ENCODE measurements at places on chromosomes 4 and X.

- no peak for DNase-seq
- no peaks in the 10 kb centered on the region for H3K4me1 ChIP-seq
- no peaks in the 10 kb centered on the region for H3K27me3 ChIP-seq
- H3K27ac ChIP-seq, result no peak overlapping the region
These were observed 219.6 kb downstream of the SNCA start for GRCh38 chr4:89617317-89617716.

DNA sequence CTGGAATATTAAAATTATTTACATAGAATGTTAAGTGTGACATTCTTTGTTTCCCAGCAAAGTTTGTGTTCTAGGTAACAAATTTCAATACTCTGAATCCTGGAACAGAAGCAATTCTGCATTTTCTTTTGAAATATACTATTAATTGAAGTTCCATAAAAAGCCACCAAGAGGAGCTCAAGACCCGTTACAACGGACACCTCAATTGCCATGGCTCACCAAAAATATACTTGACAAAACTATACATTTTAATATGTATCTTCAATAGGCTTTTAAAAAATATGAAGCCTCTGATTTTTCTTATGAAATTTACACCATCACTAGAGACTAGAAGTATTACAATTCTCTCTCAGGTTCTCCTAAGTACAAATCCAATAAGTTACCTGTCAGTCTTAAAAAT is 111.4 kb downstream of the NYX start:
- peaks cover 6% of the 10 kb centered on the region for H3K4me1 ChIP-seq
- no peak for DNase-seq
- no peaks in the 10 kb centered on the region for H3K36me3 ChIP-seq

- H3K36me3 ChIP-seq, result no peaks in the 10 kb centered on the region
- no peaks in the 10 kb centered on the region for H3K4me1 ChIP-seq
- DNase-seq, result no peak
- no peak overlapping the region for H3K4me3 ChIP-seq
These were observed 358.7 kb upstream of the NR3C2 start for GRCh38 chr4:148800940-148801339.

DNA sequence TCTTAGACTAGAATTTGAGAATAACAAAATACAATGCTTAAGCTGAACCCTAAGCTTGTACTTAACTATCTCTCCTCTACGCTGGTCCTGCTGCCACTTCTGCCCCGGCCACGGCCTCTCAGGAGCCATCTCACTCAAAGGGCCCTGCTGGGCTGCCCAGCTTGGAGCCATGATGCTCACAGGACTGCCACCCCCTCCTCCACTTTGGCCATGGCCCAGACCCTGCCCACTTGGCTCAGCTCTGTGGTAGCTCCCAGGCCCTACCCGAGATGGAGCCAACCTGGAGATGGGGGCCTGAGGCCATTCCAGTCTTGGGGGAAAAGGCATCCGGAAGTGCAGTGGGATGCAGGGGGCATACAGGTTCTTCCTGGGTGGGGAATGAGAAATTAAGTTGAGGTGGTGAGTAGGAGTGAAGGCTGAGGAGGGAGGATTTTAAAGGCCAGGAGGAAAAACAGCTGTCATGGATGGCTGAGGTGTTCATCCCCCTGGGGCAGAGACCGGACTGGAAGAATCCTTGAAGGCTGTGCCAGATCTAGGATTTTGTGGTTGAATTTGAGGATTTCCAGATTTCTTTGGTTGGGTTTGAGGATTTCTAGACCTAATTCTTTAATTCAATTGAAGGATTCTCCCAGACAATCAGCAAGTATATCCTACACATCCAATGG is 824 bp downstream of the SASH3 start:
- peak overlapping the region; percentile 80 for H3K27ac ChIP-seq
- no peak for DNase-seq
- H3K27me3 ChIP-seq, result no peaks in the 10 kb centered on the region
- H3K4me3 ChIP-seq, result peak overlapping the region; percentile 63
- H3K36me3 ChIP-seq, result peaks cover under 1% of the 10 kb centered on the region

DNA sequence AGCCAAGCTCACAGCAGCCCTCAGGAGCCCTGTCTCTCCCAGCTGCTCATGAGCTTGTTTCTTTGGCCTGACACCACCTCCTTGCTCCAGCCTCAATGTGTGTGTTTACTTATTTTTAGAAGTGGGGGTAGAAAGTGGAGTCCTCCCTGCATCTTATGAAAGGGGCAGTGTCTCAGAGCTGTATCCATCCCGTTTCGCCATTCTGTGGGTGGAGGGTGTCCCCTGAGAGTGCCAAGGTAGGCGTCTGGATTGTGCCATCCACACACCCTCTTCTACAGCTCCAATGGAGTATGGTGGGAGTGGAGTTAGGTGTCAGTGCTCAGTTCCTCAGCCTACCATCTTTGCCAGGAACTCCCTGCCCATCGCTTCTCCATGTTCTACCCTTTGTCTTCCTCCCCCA is 8.3 kb downstream of the SPON2 start:
- H3K27me3 ChIP-seq, result no peaks in the 10 kb centered on the region
- no peak overlapping the region for H3K27ac ChIP-seq
- no peaks in the 10 kb centered on the region for H3K36me3 ChIP-seq
- H3K4me3 ChIP-seq, result no peak overlapping the region
- DNase-seq, result no peak

DNA sequence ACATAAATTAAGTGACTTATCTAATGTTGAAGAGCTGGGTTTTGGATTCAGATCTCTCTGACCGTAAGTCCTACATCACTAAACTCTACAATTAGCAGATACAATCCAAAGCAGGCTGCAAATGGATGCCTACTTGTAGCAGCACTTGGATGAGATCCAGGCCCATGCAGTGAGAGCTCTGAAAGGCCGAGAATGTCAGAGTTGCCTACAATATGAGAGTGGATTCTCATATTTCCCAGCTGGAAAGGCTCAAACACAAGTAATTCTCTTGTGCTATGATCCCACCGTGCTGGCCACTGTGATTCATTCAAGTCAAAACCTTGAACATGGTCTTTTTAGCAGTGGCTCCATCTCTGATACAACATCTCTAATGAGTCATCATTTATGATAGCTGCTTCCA is 125.4 kb upstream of the CHRDL1 start:
- no peak overlapping the region for H3K4me3 ChIP-seq
- no peak overlapping the region for H3K27ac ChIP-seq
- no peaks in the 10 kb centered on the region for H3K27me3 ChIP-seq

DNA sequence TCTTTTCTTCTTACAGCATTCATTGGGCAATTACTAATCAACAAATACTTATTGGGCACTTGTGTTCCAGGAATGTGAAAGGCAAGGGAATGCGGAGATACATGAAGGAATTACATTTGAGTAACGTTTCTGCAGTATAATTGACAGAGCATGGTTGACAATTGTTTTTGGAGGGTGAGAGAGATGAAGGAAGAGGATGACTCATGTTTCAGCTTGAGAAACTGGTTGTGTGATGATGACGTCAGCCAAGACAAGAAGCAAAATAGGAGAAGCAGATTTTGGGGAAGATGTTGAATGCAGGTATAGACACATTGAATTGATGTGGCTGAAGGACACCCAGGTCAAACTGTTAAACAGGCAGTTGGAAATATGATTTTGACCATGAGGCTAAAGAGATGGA is 8.0 kb upstream of the CPEB2 start:
- H3K27me3 ChIP-seq, result no peaks in the 10 kb centered on the region
- no peaks in the 10 kb centered on the region for H3K36me3 ChIP-seq
- no peak overlapping the region for H3K27ac ChIP-seq
- no peak for DNase-seq
- no peak overlapping the region for H3K4me3 ChIP-seq

- no peaks in the 10 kb centered on the region for H3K27me3 ChIP-seq
- no peak overlapping the region for H3K27ac ChIP-seq
- DNase-seq, result no peak
These were observed 164.7 kb downstream of the CHIC2 start for GRCh38 chr4:53899586-53900270.

- no peaks in the 10 kb centered on the region for H3K4me1 ChIP-seq
- no peak for DNase-seq
- no peaks in the 10 kb centered on the region for H3K27me3 ChIP-seq
- H3K36me3 ChIP-seq, result no peaks in the 10 kb centered on the region
- no peak overlapping the region for H3K27ac ChIP-seq
These were observed 208.6 kb upstream of the TECRL start for GRCh38 chr4:64617800-64618199.

DNA sequence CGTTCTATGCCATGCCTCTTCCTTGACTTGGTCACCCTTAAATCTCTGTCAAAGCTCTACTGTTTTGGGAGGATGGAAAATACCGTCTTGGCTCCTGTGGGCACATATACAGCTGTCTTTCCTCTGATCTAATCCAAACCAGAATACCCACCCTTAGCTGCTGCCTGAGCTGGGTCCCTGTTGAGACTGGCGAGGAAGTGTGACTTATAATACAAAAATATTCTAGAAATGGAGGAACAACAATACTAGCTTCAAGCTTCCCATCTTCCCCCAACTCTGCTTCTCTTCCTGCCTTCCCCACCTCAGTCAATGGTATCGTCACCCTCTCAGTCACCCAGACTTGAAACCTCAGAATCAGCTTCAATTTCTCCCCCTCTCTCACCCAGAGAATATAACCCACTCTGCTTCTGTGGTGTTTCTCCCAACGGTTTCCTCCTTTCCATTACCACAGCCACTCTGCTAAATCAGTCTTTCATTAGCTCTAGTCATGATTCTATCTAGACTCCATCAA is 599 bp upstream of the IL2RG start:
- peak overlapping the region; percentile 96 for H3K27ac ChIP-seq
- peak; percentile 41 for DNase-seq
- no peaks in the 10 kb centered on the region for H3K27me3 ChIP-seq
- peaks cover 42% of the 10 kb centered on the region for H3K4me1 ChIP-seq

- DNase-seq, result no peak
- no peaks in the 10 kb centered on the region for H3K4me1 ChIP-seq
- H3K4me3 ChIP-seq, result no peak overlapping the region
- peaks cover 9% of the 10 kb centered on the region for H3K27me3 ChIP-seq
These were observed 5.4 kb upstream of the SHOX start for GRCh38 chrX:625137-625691.

- no peaks in the 10 kb centered on the region for H3K4me1 ChIP-seq
- H3K27me3 ChIP-seq, result no peaks in the 10 kb centered on the region
- no peaks in the 10 kb centered on the region for H3K36me3 ChIP-seq
- DNase-seq, result no peak
- no peak overlapping the region for H3K27ac ChIP-seq
These were observed 854.2 kb downstream of the CENPC start for GRCh38 chr4:66691101-66691500.

DNA sequence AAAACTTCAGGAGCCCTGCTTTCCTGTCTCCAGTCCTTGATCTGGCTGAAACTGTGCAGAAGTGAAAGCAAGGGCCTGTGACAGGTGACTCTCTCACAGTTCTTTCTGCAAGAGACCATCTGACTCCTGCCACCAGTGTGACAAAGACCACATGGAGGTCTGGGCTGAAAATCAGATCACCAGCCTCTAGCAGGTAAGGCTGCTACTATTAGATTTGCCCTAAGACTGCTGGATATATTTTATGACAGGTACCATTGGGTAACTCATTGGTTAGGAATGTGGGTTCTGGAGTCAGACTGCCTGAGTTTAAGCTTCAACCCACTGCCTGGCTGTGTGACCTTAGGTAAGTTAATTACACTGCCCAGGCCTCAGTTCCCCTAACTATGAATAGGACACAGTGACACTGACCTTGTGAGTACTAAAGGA is 163.3 kb upstream of the SLC7A11 start:
- no peak overlapping the region for H3K4me3 ChIP-seq
- H3K27me3 ChIP-seq, result no peaks in the 10 kb centered on the region
- H3K27ac ChIP-seq, result no peak overlapping the region
- H3K4me1 ChIP-seq, result no peaks in the 10 kb centered on the region
- DNase-seq, result no peak

- no peaks in the 10 kb centered on the region for H3K4me1 ChIP-seq
- H3K27ac ChIP-seq, result no peak overlapping the region
- no peak overlapping the region for H3K4me3 ChIP-seq
- H3K27me3 ChIP-seq, result no peaks in the 10 kb centered on the region
- no peaks in the 10 kb centered on the region for H3K36me3 ChIP-seq
These were observed 89.8 kb downstream of the FBXO8 start for GRCh38 chr4:174193438-174194374.

- peaks cover 4% of the 10 kb centered on the region for H3K36me3 ChIP-seq
- no peaks in the 10 kb centered on the region for H3K27me3 ChIP-seq
- H3K27ac ChIP-seq, result peak overlapping the region; percentile 56
- H3K4me1 ChIP-seq, result peaks cover 9% of the 10 kb centered on the region
- peak overlapping the region; percentile 6 for H3K4me3 ChIP-seq
These were observed 4.0 kb downstream of the HERC6 start for GRCh38 chr4:88382621-88383020.

DNA sequence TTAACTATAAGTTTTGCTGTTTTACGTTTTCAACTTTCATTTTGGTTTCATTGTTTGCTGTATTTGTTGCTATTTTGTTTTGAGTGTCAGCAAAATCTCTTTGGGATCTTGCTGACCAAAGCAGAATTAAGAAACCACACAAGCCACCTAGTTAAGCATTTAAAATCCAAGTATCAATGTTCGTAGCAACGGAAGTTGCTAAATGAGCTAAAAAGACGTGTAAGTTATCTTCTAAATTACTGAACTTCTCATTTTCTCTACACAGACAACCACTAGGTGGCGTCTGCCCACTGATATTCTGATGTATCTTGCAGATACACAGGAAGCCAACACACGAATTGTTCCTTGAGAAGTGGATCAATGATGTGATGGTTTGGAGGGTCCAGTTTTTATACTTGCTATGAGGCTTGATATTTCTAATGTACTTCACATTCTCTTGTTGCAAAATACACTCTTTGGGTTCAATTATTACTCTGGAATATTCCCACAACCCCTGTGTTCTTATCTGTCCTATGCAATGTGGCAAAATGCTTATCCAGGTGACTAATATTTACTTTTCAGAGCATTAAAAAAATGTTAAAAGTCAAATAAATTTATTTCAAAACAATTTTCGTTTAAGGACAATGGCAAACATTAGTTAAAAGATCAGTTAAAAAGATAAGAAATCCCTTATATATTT is 250.5 kb downstream of the TECRL start:
- no peaks in the 10 kb centered on the region for H3K4me1 ChIP-seq
- no peak for DNase-seq
- H3K4me3 ChIP-seq, result no peak overlapping the region
- no peaks in the 10 kb centered on the region for H3K36me3 ChIP-seq
- H3K27me3 ChIP-seq, result no peaks in the 10 kb centered on the region

DNA sequence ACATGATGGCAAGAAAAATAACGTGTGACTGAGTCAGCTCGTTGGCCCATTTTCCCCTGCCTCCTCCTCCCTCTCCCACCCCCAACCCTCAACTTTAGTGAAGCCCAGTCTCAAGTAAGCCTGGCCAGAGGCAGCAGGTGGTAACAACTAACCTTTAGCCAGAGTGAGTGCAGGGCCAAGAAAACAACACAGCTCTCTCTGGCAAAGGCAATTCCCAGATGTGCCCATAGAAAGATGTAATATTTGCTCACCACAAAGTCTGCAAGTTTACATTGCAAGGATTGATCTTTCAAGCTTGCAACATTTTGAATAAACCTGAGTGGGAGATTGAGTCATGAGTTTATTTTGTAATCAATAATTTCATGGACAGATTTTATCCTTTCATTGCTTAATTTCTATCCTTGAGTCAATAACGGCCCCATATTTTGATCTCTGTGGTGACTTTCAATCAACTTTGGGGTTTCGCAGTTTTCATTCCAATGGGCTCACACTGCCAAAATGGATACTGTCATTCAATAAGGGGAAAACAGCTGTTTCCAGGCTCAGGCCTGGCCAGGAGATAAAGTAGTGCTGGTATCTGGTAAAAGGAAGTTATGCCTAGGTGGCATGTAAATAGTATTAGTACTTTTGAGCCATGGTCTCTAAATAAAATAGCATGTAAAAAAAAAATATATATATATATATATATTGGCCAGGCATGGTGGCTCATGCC is 130.7 kb upstream of the TMEM164 start:
- no peak overlapping the region for H3K27ac ChIP-seq
- no peaks in the 10 kb centered on the region for H3K27me3 ChIP-seq
- H3K4me1 ChIP-seq, result no peaks in the 10 kb centered on the region
- no peaks in the 10 kb centered on the region for H3K36me3 ChIP-seq
- H3K4me3 ChIP-seq, result no peak overlapping the region
- DNase-seq, result no peak
